ENCODE measurements at places on chromosomes 12 and 14.

DNA sequence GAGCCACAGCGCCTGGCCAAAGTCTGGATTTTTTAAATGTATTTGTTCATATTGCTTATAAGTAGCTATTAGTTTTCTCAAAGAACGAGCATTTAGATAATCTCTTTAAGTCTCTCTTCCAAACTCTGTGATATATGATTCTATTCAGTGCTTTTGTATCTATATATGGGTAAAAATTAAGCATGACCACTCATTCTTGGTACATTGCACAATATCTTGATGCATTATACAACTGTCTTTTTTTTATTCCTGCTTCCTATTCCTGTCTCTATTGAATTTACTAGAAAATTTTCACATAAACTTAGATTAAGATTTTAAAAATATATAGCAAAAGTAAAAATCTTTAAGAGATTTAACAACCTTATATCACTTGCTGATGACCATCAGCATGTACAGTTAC is 29.1 kb downstream of the SOCS2 start:
- no peak for DNase-seq

DNA sequence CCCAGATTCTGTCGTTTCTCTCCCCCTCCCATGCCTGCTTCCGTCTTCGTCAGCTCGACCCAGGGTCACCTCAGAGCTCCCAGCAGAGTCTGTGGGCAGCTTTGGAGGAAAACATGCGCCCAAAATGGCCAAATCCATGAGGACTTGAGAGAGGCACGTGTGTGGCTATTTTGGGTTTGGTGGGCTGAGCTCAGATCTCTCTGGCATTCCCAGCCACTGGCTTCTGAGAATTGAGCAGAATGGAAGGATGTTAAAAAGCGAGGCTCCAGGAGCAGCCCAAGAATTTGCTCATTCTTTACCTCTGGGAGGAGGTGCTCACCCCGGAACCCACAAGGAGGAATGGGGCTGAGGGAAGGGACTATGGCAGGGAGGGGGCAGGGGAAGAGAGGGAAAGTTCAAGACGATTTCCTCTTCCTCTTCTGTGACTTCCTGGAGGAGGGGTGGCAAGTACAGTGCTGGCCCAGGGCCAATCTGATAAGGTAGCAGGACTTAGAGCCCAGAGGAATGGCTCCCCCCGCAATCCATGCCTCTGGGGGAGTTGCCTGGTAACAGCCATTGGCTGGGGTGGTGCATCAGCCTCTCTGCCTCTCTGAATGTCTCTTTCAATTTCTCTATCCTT is 20.1 kb downstream of the TSPAN9 start:
- DNase-seq = no peak

GRCh38 chr12:95385246-95386035 is 88.5 kb upstream of the METAP2 start:
- DNase-seq = no peak

DNA sequence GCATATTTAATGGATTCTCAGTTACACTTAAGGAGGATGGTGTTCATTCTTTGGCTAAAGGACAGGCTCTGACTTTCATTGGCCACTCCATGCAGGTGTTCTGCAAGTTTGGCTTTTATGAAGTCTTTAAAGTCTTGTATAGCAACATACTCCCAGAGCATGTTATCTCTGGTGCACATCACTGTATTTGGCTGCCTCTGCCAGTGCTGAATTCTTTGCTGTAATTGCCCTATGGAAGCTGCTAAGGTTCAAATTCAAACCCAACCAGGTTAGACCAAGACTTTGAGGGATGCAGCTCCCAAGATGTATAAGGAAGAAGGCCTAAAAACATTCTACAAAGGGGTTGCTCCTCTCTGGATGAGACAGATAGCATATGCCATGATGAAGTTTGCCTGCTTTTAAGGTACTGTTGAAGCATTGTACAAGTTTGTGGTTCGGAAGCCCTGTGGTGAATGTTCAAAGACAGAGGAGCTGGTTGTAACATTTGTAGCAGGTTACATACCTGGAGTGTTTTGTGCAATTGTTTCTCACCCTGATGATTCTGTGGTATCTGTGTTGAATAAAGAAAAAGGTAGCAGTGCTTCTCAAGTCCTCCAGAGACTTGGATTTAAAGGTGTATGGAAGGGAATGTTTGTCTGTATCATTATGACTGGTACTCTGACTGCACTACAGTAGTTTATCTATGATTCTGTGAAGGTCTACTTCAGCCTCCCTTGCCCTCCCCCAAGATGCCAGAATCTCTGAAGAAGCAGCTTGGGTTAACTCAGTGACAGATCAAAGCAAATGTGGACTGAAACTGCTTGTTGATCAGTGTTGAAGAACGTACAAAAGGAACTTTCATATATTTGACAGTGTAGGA is 19.4 kb downstream of the TMEM116 start:
- no peak for DNase-seq

DNA sequence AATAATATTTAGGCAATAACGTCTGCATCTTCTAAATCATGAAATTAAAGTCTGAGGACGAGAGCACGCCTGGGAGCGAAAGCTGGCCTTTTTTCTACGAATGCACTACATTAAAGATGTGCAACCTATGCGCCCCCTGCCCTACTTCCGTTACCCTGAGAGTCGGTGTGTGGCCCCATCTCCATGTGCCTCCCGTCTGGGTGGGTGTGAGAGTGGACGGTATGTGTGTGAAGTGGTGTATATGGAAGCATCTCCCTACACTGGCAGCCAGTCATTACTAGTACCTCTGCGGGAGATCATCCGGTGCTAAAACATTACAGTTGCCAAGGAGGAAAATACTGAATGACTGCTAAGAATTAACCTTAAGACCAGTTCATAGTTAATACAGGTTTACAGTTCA is 19.3 kb downstream of the CKB start:
- DNase-seq = no peak

GRCh38 chr12:51391283-51392123 is at the start of gene GALNT6:
GALNT6 (minus strand) TSS chr12:51391406; CDS start chr12:51379781, 11,625 bp downstream.
- DNase-seq = peak; percentile 21

GRCh38 chr12:105334001-105334400 is 3.5 kb downstream of the C12orf75 start:
- no peak for DNase-seq

All from neuronal stem cell (in vitro differentiated cells).